Activated CD4-positive, alpha-beta T cell treated with anti-CD3 and anti-CD28 coated beads for 48 hours (primary cell): ENCODE measurements at places on chromosomes 5 and 9.

- no peak for DNase-seq
These were observed 131.7 kb downstream of the DAB2IP start for GRCh38 chr9:121783111-121783510.

DNA sequence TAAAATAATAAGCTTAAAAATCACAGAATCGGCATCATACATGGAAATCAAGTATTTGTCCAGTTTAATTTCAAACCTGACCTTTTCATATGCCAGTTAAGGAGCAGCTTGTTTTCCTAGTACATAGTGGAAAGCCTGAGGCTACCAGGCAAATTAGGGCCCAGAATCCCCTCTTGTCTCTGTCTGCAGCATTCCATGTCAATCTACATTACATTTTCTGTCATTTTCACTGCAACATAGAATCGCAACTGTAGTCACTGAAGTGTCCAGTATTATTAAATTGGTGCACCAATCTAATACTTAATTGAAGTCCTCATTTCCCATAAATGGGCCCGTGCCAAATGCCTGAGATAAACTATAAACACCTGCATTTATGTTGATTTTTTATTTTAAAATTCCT is 1352.2 kb upstream of the ACO1 start:
- no peak for DNase-seq

- DNase-seq = no peak
These were observed 13.3 kb upstream of the C5orf15 start for GRCh38 chr5:133981714-133982113.

GRCh38 chr5:124055751-124056150 is 543.8 kb downstream of the CSNK1G3 start:
- DNase-seq = no peak

- no peak for DNase-seq
These were observed 175.3 kb downstream of the DAB2IP start for GRCh38 chr9:121826711-121827110.

DNA sequence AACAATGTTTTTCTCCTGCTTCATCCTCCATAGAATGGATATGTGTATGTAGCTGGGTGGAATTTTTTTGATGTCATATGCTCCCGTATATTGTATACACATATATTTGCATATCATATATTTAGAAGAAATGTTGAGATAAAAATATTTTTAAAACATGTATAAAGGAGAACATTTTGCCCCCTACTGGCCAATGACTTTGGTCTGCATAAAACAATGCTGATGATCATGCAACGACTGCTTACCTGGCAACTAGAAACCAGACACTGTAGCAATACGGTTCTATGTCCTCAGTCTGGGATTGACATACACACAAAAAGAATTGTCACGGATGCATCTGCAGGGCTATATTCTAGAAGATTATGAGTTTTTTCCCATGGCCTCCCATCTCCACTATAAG is 503.6 kb downstream of the ELAVL2 start:
- no peak for DNase-seq

GRCh38 chr5:66143473-66144073 is 527 bp upstream of the SREK1 start:
- no peak for DNase-seq

DNA sequence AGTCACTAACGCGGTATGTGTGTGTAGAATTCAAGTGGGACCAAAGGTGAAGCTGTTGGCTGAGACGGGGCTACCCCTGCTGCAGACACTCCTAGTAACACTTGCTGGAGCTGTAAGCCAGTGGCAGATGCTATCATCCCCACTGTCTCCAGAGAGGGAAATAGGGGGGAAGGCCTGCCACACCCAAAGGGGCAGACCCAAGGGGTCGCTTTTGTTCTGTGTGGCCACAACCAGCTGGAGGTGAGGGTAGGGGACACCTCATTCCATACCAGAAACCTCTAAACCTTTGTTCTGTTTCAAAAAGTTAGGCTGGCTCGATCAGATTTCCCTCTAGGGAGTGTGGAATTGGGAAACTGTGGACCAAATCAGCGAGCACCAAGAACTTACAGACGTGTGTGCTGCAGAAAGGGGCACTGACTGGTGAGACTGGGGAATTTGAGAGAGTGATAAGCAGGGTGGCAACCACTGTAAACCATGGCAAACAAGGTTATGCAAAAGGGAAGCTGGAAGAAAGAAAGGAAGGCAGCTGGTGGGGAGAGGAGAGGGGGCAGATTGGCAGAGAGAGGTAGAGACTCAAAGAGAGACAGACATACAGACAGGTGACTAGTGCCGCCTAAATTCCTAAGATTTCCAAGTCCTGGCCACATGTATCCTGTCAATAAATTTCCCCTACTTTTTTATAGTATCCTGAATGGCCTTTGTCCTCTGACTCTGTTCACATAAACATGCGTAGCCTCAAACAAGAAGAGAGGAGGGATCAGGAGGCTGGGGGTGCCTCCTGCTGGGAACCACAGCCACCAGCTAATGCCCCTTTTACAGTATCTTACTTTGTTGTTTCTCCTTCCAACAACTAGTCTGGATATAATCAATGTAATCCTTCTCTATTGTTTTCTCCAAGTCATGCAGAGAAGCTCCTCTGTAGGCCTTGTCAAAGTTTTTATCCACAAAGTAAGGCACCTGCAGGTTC is 15.6 kb upstream of the SPATA24 start:
- DNase-seq = no peak

DNA sequence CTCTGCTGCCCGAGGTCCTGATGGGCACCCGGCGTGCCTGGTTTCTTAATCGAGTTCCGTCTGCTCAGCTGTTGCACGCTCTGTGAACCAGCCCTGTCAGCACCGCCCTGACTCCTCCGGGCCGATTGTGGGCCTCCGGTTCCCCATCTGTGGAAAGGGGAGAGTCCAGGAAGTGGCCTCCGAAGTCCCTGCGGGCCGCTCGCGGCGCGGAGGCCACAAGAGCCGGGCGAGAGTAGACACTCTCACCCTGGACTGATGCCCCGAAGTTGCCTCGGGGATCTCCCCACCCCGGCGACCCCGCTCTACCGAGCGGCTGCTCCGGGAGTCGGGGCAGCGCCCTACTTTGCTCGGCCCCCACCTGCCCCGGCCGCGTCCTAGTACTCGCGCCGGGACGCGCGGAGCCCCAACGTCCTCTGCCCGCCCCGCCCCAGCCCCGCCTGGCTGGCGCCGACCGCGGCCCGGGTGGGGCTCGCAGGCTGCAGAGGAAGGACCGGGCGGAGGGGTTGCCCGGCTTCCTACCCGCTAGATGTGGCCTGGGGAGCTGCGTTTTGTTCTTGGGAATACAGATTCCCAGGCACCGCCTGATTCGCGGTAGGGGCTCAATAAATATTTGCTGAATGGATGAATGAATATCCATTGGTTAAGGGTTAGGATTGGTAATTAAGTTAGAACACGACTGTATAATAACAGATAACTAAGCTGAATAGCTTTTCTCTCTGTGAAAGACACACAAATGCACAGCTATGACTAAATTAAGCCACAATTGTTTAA is 935 bp upstream of the ZNF367 start:
- peak; percentile 67 for DNase-seq
